ENCODE measurements at places on chromosomes 2 and 18.

- no peak for DNase-seq
Measured at GRCh38 chr2:71906357-71906973, 241.2 kb downstream of the CYP26B1 start.

- DNase-seq = no peak
Measured at GRCh38 chr2:212921061-212921460, 230.4 kb downstream of the IKZF2 start.

- DNase-seq = no peak
Measured at GRCh38 chr2:124798551-124798950, 773.5 kb downstream of the CNTNAP5 start.

GRCh38 chr2:205858881-205859441, 176.7 kb downstream of the NRP2 start:
- no peak for DNase-seq

- no peak for DNase-seq
Measured at GRCh38 chr18:69876490-69876889, 71.2 kb downstream of the CD226 start.

GRCh38 chr18:79384834-79385233, 10.9 kb upstream of the NFATC1 start:
- DNase-seq = no peak

DNA sequence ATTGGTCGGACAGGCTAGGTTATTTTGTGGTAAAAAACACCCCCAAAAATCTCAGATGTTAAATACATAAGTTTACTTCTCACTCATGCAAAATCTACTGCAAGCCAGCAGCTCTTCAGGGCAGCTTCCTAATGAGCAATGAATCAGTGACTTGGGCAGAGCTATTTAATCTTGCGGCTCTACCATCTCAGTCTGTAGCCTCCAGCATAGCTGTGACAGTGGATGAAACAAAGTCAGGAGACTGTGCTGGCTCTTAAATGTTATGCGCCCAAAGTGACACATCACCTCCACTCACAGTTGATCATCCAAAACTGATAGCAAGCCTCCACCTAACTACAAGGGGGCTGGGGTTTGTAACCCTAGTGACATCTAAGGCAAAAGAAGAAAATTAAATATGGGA, 571.9 kb downstream of the METTL4 start:
- DNase-seq = no peak

DNA sequence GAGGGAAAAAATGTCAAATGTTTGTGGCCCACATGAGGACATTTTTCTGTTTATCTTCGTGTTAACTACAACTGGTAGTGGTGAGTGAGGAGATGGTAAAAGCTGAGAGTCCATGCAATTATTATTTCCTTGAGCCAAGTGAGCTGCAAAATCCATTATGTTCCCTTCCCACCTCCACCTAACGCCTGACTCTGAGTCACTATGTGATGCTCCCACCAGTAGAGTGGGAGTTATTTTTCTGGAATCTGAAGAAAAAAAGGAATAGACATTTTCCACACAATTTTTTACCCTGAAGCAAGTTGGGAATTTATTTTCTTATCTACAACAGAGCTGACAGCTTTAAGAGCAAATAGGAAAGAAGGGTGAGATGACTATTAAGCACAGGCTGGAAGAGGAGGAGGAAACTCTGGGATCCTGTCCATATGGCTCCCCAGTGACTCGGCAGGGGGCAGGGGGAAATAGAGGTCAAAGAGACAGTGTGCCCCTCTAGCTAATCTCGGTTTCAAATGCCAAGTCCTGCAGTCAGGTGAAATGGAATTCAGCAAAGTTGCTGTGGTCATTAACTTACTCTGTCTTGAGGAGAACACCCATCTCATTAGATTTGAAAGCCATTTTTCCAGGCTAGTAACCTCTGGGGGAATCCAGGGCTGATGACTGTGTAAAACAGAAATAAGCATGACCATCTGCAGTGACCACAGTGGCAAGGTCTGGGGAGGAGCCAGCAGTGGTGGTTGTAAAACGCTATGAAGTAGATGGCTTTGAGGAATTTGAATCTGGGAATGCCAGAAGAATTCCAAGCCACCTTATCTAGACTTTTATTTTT, 463.9 kb downstream of the STK39 start:
- no peak for DNase-seq

All from stimulated activated CD8-positive, alpha-beta memory T cell treated with anti-CD3 and anti-CD28 coated beads, Interleukin-4, amount 100 ng/mL, for 1 hour (primary cell).